Large intestine (tissue), 12 donors: ENCODE measurements at places on chromosomes 7 and 10. TPM values are rescaled to one million over a fixed set of nuclear protein-coding genes. Genes with fewer than 3 reads are reported as not detected.

The SCART1 gene
- 2.3 TPM for polyA plus RNA-seq

- DNase-seq = no peak
These were observed 97.3 kb downstream of the INPP5A start for GRCh38 chr10:132634947-132635271.

- DNase-seq = no peak
These were observed 80.0 kb downstream of the SLC25A13 start for GRCh38 chr7:96241855-96242254.

DNA sequence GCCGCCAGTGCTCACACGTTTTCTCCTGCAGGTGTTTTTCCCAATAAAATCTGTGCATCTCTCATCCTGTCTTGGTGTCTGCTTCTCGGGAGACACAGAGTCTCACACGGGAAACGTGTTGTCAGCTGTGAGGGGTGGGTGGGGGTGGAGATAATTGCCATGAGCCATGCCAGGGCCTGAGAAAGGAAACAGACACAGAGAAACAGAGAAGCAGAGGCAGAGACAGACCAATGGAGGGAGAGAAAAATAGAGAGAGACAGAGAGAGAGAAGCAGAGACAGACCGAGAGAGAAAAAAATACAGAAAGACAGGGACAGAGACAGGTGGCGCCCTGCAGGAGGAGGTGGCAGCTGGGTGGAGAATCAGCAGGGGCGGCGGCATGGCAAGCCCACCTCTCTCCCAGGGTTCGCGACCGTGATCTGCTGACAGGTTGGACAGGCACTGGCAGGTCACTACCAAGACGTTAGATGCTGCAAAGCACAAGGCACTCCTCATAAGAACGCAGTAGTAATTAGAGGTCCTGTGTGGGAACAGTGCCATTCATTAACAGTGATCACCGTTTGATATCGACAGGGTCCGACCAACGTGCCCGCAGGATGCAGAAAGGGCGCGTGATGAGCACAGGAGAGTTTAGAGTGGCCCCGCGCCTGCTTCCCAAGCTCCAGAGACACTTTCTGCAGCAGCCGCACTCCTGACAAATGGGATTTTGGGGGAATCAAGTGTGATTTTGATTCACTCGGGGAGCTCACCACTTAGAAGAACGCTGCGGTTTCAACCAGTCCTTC lies 70.5 kb upstream of the INSIG1 start:
- no peak for DNase-seq

DNA sequence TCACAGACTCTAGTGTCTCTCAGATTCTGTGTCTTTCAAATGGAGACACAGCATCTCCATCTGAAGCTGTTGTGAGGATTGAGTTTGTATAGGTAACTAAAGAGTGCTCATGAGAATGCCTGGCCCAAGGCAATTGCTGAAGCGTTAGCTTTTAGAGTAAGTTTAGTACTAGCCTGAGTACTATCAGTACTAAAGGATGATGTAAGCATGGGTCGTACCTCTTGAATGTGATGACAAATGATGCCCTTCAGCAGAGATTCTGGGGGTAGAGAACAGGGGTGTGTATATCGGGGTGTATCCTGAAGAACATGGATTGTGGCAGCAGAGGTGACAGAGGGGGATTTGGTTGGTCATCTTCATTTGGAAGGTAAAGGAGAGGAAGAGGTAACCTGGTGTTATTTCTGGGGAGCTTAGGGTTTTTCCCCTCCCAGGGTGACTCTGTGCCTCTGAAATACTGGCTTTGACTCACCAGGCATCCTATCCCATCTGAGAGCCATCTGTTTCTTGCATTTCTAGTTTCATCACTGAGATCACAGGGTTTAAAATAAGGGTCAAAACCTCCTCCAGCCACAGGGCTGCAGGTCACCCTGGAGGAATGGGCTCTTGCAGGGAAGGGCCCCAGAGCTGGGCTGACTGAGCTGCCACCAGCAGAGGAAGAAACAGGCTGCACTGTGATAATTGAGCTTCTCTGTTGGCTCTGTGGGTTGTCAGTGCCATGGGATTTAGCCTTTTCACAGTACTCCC lies 756.0 kb downstream of the KCNMA1 start:
- no peak for DNase-seq

The LRRTM3 gene
- 1.4 TPM for polyA plus RNA-seq

DNA sequence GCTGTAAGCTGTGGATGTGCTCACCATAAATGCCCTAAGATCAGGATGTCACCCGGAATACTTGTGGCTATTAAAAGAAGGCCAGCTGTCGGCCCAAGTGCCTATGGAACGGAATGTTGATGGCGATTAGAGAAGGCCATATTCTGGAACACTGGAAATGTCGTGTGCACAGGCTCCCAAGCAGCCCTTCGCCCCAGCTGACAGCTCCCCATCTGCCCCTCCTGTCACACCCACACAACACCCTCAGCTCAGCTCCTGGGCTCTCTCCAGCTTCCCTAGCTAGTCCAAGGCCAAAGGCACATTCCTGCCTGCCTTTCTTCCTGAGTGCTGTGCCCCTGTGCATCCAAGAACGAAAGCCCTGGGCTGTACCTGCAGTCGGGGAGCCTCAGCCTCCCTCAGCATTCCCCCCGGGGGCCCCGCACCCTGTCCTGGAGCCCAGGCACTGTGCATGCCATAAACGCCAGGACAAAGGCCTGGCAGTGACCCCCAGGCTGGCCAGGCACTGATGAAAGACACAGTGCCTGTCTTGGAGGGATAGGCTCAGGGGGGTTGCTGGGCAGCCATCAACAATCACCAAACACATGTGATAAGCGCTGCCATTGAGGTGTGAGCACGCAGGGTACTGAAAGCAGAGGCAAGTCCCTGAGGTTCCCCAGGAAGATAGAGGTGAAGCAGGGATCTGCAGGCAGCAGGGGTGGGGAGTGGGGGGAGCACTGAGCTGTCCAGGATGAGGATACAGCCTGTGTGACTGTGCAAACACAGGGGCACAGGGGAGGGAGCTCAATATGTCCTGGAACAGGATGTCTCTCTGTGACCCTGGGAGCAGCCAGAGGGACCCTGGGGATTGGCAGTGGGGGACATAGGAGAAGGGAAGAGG lies 3.7 kb upstream of the LDB3 start:
- no peak for DNase-seq

The MYOF gene
- polyA plus RNA-seq = 31.6 TPM

GRCh38 chr10:71396711-71397295 lies at the start of gene CDH23:
TSS of gene CDH23 (plus strand) at chr10:71396920. CDS start at chr10:71439832, 42,912 bp downstream.
- DNase-seq = peak; percentile 44

DNA sequence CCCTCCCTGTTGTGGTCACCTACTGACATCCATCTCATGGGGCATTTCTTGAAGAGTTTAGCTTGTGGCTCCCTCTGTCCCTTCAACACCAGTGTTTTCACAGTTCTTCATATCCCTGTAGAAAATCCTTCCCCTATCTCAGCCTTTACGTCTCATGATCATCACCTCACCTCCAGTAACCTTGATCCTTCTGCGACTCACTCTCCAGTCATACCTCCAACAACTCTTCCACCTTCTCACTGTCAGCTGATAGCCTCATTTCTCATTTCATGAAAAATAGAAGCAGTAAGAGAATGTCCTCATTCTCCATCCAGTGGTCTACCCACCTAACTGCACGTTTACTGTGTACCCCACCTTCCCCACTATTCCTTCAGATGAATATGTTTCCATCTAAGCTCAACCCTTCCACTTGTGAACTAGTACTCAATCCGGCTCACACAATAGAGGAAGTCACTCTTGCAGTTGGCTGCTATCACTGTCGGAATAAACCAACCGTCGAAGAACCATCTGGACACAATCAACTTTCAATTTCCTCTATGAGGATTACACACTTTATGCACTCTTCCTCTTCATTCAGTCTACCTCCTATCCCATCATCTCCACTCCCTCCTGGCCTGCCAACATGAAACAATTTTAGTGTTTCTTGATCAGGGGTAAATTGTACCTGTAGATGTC lies 256.0 kb downstream of the AHR start:
- DNase-seq = no peak

- DNase-seq = no peak
These were observed 70.9 kb upstream of the NOBOX start for GRCh38 chr7:144474363-144474762.

- DNase-seq = peak; percentile 73
These were observed 35.3 kb upstream of the SEPHS1 start for GRCh38 chr10:13383399-13383761.

The MINDY4 gene
- polyA plus RNA-seq = 12.3 TPM

DNA sequence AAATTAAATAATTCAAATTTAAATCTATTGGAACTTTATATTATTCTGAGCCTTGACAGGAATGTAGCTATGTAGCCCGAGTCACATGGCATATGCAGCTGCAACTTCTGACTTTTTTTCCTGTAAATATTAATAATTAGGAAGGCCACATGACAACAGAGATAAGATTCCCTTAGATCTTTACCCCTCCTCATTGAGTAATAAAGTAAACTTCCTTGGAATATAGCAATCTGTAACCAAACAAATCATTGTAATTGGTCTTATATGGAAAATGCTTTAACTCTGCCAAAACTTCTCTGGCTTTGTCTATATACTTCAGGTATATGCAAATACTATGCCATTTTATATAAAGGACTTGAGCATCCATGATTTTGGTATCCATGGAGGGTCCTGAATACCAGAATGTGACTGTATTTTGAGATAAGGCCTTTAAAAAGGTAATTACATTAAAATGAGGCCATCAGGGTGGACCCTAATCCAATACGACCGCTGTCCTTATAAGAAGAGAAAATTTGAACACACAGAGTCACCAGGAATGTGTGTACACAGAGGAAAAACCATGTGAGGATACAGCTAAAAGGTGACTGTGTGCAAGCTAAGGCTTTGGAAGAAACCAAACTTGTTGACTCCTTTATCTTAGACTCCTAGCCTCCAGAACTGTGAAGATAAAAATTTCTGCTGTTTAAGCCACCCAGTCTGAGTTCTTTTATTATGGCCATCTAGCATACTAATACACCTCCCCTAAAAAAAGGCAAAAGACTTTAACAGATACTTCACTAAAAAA lies 222.0 kb downstream of the CTNNA3 start:
- DNase-seq = no peak
